RWPE1 (cell line): ENCODE measurements at places on chromosomes 1 and 21.
A peak's percentile ranks its signal among the peaks of the same experiment; 100 is the strongest.

GRCh38 chr1:79042117-79042516 lies 35.6 kb upstream of the ADGRL4 start:
- DNase-seq = peak; percentile 10

- no peak for DNase-seq
Observed at GRCh38 chr1:178724376-178724727, 692 bp upstream of the RALGPS2 start.

DNA sequence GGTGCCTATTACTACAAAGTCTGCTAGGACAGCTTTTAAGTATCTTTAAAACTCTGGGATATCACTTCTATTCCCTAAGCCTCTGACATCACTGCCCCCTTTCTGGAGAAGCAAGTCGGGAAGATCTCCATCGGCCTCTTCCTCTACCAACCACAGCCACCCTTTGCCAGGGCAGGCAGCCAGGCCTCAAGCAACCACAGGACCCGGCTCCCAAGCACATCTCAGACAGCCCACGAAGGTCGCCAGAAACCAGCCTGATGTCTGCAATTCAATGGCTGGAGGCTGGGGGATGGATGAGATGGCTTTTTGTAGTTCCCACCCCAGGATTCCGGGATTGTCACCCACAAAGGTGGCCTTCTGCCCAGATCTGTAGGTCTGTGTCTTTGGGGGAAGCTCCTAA lies 70.7 kb downstream of the LGR6 start:
- DNase-seq = no peak

DNA sequence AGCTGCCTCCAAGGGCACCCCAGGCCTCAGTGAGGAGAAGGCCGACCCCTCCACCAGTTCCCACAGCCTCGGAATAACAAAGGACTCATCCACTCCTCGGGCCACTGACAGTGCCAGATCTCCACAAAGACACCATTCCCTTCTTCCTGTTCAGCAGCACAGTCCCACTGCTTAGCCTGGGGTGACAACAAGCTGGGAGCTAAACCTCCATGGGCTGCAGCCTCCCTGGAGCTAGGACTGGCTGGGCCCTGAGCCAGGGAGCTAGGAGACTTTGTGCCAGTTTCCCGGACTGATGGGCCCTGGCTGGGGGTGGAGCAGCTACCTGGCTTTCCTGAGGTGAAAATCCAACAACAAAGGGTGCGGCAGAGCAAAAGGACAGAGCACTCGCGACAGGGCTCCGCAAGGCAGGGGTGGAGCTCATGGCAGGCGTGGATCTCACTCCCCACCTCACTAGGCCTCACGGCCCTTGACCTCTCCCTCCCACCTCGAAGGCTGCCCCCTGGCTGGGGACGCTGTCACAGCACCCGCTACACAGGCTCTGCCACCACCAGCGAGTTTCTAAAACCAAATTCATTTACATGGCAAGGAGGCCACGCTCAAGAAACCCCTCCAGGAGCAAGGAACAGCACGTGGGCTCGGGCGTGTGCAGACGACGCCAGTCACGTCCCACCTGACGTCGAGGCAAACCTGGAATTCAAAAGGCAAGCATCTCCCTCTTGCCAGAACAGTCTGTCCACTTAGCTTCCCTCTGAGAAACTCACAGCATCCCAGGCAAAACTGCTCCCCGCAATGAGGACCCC lies 13.8 kb downstream of the SLC35E2B start:
- DNase-seq = no peak

DNA sequence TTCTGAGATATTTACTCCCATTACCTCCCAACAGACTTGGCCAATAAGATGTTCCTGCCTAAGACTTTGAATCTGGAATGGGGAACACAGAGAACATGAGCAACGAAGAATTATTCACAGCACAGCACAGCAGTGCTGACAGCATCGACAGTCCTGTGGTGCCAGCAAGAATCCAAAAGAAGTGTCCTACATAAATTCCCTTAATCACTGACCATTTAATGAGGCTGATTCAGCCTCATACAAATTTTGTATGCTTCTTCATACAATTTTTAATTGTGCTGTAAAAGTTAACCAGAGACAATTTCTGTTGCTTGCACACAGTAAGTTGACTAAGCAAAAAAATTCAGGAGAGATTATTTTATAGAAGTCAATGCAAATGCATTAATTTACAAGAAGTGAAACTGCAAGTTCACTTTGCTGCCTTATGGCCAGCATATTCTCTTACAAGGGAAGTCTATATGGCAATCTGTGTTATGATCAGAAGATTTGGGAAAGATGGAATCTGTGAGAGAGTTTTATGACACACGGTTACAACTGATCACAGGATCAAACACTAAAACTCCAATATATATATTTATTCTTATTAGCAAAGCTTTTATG lies 855.9 kb downstream of the LTN1 start:
- DNase-seq = no peak

DNA sequence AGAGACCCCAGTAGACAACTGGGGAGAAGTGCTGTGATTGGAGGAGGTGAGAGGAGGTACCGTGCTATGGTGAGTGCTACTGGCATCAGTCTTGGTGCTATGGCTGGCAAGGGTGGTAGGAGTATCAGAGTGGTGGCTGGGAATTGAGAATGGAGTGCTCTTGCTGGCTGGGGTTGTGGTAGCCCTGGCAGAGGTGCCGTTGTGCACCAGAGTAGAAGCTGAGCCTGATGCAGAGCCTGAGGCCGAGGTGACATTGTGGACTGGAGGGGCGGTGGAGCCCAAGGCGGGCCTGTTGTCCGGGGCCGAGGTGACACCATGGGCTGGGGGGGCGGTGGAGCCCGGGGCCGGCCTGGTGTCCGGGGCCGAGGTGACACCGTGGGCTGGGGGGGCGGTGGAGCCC lies 14.6 kb downstream of the TRIM46 start:
- DNase-seq = no peak

DNA sequence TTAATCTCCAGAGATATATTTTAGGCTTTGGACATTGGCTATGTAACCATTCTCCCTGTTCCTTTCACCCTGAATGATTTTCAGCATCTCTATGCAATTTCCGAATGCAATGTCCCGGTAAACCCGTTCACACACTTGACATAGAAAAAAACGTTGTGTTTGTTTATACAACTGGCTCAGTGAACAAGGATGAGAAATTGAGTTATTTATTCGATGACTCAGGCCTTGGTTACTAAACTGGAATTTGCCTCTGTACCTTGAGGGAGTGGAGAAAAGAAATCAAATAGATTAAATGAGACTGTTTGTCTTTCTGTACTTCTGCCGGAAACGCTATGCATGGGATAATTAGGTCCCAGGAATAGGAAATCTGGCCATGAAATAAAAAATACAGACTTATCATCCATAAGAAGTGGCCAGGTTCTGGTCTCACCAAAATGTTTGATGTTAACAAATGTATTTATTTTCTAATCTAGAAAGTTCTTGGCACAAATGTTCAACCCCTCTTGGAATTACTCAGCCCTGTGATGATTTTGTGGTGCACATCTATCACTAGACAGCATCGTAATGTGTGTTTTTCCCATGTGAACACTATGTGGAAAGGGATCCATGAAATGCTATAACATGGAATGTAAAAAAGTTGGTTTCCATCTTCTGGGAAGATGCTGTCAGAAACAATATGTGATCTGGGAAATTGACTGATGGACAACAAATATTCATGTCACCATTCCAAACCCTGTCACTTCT lies 253.9 kb downstream of the DUSP10 start:
- DNase-seq = peak; percentile 69

GRCh38 chr1:211036381-211037060 lies 97.4 kb downstream of the KCNH1 start:
- no peak for DNase-seq

DNA sequence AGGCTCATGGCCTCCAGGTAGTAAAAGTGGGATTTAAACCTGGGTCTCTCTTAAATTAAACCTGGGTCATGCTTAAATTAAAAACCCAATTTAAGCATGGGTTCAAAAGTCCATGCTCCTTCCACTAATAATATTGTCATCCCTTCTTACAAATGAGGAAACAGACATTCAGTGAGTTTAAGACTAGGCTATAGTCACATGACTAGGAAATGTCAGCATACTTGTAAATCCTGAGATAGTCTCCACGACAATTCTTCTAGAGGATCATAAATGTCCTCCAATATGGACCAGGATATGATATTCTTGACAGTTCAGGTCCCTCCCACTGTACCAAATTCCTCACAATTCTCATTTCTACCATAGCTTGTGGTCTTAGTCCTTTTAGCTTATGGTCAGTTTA lies 10.5 kb upstream of the IGFN1 start:
- DNase-seq = no peak

DNA sequence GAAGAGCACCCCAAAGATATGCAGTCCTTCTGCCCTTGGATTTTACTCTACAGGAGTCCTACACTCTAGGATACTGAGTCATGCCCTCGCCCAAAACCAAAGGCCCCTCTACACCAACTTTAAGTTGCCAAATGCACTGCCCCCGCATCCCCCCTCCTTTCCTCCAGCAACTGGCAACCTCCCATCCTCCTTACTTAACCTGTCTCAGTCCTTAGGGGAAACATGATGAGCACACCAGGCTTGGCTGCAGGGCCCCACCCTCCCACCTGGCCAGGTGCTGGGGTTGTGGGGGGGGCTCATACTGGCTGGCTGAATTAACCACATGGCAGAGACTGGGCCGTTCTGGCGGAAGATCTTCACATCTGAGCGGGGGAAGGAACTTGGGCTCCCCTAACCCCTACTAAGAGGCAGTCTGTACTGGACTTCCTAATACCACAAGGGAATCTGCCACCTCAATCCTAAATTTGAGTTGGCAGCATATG lies 1.2 kb downstream of the HDGF start:
- peak; percentile 81 for DNase-seq

- peak; percentile 40 for DNase-seq
Observed at GRCh38 chr1:35544976-35545375, 12.2 kb downstream of the KIAA0319L start.

- DNase-seq = no peak
Observed at GRCh38 chr1:54566438-54567141, 18.6 kb downstream of the ACOT11 start.
